Amygdala (tissue), 56 donors: ENCODE measurements at places on chromosomes 16 and 17.

DNA sequence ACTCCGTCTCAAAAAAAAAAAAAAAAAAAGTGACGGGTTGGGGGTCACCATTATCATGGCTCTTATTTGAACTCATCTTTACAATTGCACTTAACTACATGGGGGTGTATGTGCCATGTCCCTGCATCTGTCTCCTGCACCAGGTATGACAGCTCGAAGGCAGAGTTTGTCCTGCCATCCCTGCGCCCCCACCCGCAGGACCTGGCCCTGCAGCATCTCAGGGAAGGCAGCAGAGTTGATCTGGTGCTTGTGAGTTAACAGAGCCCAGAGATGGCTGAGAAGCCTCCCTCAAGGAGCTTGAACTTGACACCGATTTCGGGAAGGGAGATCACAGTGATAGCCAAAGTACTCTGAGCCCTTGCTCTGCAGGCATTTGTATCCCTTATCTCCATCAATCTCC is 44.8 kb downstream of the C16orf82 start:
- DNase-seq, result no peak

DNA sequence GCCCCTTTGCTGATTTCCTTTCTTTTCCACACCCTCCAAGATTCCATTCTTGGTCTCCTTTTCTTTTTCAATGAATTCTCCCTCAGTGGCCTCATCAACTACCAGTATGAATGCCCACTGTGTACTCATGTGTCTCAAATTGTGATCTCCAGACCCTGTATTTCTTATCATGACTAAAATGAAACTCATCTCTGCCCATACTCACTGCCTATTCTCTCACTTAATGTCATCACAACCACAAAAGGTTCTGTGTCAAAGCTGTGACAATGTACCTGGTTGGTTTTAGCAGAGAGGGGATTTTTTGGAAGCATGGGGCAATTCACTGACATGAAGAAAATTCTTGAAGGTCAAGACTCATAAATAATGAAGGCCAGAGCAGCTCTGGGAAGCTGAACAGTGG is 11.5 kb upstream of the TBX4 start:
- no peak for DNase-seq

- peak; percentile 65 for DNase-seq
Measured at GRCh38 chr16:397736-398332, 835 bp downstream of the NME4 start.

DNA sequence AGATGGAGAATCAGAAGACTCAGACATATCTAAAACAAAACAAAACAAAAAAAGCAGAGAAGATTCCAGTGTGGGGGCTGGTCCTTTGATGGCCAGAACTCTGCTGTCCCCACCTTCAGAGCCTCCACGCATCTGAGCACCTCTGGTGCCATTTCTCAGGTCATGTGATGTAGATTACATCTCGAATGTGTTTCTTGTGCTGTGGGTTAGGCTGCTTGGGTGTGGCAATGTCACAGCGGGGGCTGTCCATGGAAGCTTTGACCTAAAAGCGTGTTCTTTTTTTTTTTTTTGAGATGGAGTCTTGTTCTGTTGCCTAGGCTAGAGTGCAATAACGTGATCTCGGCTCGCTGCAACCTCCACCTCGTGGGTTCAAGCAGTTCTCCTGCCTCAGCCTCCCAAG is 51.2 kb downstream of the PLD6 start:
- DNase-seq, result no peak

GRCh38 chr17:8117980-8118768 is at the start of gene ALOXE3:
ALOXE3 (minus strand) TSS chr17:8118514; CDS start chr17:8117990, 524 bp downstream.
- no peak for DNase-seq

- no peak for DNase-seq
Measured at GRCh38 chr17:50911890-50912289, 45.7 kb upstream of the TOB1 start.

- DNase-seq, result no peak
Measured at GRCh38 chr16:23339787-23340186, 37.7 kb downstream of the SCNN1B start.

GRCh38 chr17:65359016-65359415 is 202.4 kb downstream of the AXIN2 start:
- no peak for DNase-seq

DNA sequence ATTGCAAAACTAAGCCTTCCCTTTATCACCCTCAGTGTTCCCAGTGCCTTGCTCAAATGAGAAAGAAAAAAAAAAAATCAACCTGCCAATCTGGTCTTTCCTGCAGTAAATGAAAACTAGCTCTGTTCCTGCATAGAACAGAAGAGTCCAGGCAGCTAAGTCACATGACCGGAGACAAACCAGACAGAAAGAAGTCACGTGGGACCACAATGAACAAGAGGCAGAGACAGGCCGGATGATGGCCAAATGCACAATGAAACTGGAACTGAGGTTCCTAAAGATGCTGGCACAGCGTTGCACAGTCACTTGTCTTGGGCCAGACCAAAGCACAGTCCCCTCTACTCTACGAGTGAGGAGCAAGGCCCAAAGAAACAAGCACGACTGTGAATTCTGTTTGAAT is 172.5 kb downstream of the GRIN2A start:
- peak; percentile 50 for DNase-seq

- no peak for DNase-seq
Measured at GRCh38 chr17:67659028-67659427, 58.7 kb upstream of the NOL11 start.

DNA sequence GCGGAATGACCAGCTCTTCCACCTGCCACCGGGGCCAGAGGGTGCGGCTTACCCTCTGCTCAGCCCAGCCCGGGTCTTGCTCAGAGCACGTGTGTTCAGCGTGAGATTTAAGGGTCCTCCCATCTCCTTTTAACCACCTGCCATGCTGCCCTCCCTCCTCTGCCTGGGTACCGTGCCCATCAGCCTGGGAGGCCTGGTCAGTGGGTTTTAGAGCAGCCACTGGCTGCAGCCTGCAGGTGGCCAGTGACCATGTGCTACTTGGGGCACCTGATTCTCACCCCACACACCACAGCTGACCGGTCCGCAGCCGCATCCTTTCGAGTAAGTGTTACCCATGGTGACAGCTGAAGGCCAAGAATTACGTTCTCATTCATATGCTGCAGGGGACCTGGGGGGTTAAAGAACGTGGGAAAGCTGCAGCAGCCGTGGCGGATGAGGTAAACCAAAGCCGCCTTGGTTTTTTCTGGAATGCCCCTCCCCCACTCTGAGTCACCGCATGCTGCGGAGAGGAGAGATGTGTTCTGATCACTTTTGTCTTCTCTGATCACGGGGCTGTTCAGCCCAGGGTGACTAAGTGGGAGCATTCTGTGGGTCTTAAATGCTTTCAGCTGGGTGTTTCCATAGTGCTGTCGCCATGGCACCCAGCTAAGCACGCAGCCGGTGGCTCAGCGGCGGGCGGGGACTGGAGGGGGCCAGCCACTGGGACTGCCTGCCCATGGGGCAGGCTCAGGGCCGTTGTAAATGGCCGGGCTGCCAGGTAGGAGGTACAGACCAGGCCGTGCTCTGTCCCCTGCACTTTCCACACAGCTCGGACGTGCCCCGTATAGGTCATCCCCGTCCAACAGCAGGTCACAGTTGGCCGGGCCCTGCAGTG is 59.8 kb downstream of the BAIAP2 start:
- DNase-seq, result peak; percentile 86

DNA sequence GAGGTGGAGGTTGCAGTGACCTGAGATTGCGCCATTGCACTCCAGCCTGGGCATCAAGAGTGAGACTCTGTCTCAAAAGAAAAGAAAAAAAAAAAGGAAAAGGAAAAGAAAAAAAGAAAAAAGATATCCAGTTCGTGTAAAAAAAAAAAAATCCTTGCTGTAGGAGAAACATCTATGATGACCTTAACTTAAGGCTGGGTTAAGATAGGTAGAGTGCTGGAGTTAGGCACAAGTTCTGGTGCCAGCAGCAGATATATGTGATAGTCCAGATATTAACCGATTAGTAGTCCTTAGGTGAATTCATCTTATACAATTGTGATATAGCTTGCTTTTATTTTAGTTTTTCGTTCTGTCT is 17.2 kb downstream of the PSMD11 start:
- DNase-seq, result no peak

GRCh38 chr16:69365901-69366300 is 14.3 kb upstream of the TMED6 start:
- DNase-seq, result no peak

DNA sequence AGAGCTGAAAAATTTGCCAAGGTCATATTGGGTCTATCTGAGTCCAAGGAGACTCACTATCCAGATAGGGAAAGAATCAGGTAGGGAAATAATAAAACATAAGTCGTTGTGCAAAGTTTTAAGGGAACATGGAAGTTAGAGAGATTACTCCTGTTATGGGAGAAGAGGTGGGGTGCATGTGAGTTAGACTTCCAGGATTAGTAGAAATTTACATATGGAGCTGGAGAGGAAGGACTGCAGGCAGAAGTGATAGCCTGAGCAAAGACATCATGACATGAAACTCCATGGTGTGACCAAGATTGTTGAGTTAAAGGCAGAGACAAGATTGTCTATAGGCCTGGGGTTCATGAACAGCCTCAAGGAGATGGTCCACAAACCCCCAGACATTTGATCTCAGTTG is 5.8 kb upstream of the KSR1 start:
- DNase-seq, result no peak
